ENCODE measurements at places on chromosomes 3 and 15. TPM values are rescaled to one million over a fixed set of nuclear protein-coding genes. Genes with fewer than 3 reads are reported as not detected.

Gene PAQR9
- polyA plus RNA-seq, result 9.8 TPM

Gene SAMD7
- polyA plus RNA-seq, result not detected

DNA sequence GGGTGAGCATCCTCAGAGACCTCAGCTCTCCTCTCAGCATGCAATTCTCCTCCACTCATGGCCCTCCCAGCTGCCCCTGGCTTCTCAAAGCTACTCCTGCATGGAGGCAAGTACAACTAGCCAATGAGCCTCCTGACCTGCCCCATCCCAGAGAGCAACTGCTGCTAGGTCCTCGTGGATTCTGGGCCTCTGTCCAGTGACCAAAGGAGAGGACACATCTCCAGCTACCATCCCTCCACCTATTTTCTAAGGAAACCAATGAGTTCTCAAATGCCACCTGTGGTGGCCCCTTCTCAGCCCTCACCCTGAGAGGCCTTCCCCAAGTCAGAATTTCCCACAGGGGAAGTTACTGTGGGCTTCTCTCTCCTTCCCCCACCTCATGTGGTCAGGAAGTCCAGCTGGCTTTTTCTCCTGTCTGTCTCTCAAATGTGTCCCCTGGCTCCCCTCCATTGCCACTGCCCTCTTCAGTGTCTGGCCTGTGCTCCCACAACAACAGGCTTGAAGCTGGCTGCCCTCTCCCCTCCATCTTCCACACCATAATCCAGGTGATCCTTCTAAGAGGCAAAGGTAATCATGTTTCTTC, 43.0 kb downstream of the LIPC start:
- no peak for DNase-seq
- no peaks in the 10 kb centered on the region for H3K36me3 ChIP-seq
- peaks cover 33% of the 10 kb centered on the region for H3K4me1 ChIP-seq
- no peak overlapping the region for H3K4me3 ChIP-seq
- peak overlapping the region; percentile 83 for H3K27ac ChIP-seq
- no peaks in the 10 kb centered on the region for H3K27me3 ChIP-seq

Gene PLD1
- 4.9 TPM for polyA plus RNA-seq

GRCh38 chr3:135232226-135232625, 437.2 kb downstream of the EPHB1 start:
- H3K36me3 ChIP-seq, result no peaks in the 10 kb centered on the region
- H3K27ac ChIP-seq, result no peak overlapping the region
- no peaks in the 10 kb centered on the region for H3K27me3 ChIP-seq
- H3K4me3 ChIP-seq, result no peak overlapping the region

DNA sequence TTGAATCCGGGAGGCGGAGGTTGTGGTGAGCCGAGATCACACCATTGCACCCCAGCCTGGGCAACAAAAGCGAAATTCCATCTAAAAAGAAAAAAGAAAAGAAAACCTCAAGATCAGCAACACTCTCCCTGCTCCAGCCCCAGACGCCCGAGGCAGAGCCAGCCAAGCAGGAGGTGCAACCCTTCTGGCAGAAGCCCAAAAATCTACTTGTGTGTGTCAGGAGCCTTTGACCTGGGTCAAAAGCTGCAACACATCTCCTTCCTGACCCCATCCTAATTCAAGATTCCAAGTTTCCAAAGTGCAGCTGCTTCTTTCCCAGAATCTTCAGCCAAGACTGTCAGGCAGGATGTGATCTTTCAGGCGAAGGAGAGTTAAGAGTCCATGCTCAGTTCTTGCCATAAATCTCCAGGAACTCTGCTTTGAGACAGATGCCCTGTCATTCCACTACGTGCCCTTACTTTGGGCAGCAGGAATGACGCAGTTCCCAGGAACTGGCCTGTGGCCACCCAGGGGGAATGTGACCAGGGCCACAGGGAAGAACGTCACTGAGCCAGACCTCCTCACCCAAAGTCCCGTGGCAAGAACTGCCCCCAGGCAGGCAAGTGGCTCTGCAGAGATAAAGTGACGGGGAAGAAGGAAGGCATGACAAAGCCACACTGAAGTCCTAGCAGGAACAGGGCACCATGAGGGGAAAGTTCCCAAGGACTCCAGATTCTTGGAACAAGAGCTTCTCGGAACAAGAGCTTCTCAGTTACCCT, 39.4 kb downstream of the SH3BP5 start:
- no peaks in the 10 kb centered on the region for H3K27me3 ChIP-seq
- H3K4me3 ChIP-seq, result no peak overlapping the region
- no peak for DNase-seq
- H3K36me3 ChIP-seq, result no peaks in the 10 kb centered on the region
- H3K4me1 ChIP-seq, result peaks cover 11% of the 10 kb centered on the region
- H3K27ac ChIP-seq, result peak overlapping the region; percentile 53

Gene DLL4
- 2.1 TPM for polyA plus RNA-seq

GRCh38 chr15:70374096-70374495, 276.4 kb upstream of the TLE3 start:
- H3K36me3 ChIP-seq, result no peaks in the 10 kb centered on the region
- H3K4me3 ChIP-seq, result no peak overlapping the region
- no peaks in the 10 kb centered on the region for H3K27me3 ChIP-seq
- H3K27ac ChIP-seq, result no peak overlapping the region
- peaks cover 16% of the 10 kb centered on the region for H3K4me1 ChIP-seq

Gene PTH1R
- 19.8 TPM for polyA plus RNA-seq

GRCh38 chr3:15439476-15439875, 12.1 kb downstream of the EAF1 start:
- H3K36me3 ChIP-seq, result peaks cover 61% of the 10 kb centered on the region
- no peaks in the 10 kb centered on the region for H3K27me3 ChIP-seq
- H3K27ac ChIP-seq, result no peak overlapping the region
- DNase-seq, result no peak
- H3K4me1 ChIP-seq, result no peaks in the 10 kb centered on the region

DNA sequence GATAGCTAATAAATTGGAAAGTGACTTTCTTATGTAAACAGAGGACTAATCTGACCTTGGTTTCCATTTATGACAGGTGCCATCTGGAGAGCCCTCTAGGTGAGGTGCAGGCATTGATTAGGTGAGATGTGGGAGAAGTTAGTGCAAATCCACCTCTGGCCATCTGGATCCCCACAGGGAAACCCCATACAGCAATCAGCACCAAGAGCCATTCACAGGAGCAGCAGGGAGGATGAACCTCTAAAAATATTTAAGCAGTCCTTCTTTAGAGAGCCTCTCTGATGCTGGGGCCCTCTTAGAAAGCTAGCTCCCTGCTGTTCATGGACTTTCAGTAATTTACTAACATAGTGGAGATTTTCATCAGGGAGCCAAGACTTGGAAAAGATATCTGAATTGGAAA, 69.3 kb downstream of the CLSTN2 start:
- H3K27me3 ChIP-seq, result no peaks in the 10 kb centered on the region
- H3K27ac ChIP-seq, result no peak overlapping the region
- DNase-seq, result no peak
- H3K4me3 ChIP-seq, result no peak overlapping the region
- H3K4me1 ChIP-seq, result peaks cover 4% of the 10 kb centered on the region
- no peaks in the 10 kb centered on the region for H3K36me3 ChIP-seq

Gene MESP1
- polyA plus RNA-seq, result 1.2 TPM

DNA sequence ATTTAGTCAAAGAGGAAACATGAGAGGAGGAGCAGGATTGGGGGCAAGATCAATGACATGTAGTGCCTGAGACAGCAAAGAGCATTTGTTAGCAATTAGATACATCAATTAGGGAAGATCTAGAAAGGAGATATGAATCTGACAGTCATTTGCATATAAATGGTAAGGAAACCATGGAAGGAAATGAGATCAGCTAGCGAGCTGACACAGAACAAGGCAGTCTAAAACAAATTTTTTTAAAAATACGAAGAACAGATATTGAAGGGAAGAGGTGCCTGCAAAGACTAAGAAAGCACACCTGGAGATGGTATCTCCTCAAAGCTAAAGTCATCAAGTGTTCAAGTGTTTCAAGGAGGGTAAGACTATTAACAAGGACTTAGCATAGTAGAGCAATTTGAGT, 4.6 kb downstream of the EPM2AIP1 start:
- H3K4me3 ChIP-seq, result no peak overlapping the region

Gene CADM2
- 0.65 TPM for polyA plus RNA-seq

DNA sequence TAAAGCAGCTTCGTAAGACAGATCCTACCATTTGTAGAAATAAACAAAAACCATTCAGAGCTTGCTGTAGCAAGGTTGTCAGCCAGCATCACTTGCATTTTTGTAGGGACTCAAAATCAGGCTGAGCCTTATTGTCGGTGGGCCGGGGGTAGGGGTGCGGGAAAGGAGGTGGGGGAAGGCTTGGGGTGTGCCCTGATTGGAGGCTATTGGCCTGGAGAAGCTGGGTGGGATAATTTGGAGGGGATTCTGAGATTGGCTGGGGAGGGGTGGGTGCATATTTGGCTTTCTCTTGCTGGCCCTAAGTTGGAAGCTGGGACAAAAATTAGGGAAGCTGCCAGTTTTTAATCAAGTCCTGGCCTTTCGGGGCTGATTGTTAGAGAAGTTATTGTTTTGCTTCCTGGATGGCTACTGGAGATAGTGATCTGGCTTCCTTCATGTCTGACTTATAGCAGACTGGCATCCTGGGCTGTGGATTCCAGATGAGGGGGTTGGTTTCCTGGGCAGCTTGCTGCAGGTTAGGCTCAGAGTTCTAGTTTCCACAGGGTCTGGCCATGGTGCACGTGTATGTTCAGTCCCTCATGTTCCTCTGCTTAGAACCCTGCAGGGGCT, 22.8 kb downstream of the STOML1 start:
- H3K36me3 ChIP-seq, result no peaks in the 10 kb centered on the region
- no peak overlapping the region for H3K27ac ChIP-seq
- no peak for DNase-seq
- no peak overlapping the region for H3K4me3 ChIP-seq
- H3K4me1 ChIP-seq, result peaks cover 7% of the 10 kb centered on the region
- no peaks in the 10 kb centered on the region for H3K27me3 ChIP-seq

- no peak for DNase-seq
- peak within 1 kb of the TSS; percentile 58 for H3K4me3 ChIP-seq
- H3K27ac ChIP-seq, result no peak within 1 kb of the TSS
- peaks cover 2% of the 10 kb centered on the region for H3K27me3 ChIP-seq
- peaks cover 4% of the 10 kb centered on the region for H3K4me1 ChIP-seq
Observed at GRCh38 chr15:80404057-80404760, at the start of gene ARNT2. TSS of gene ARNT2 (plus strand) at chr15:80404382. CDS start at chr15:80404516, 134 bp downstream.

DNA sequence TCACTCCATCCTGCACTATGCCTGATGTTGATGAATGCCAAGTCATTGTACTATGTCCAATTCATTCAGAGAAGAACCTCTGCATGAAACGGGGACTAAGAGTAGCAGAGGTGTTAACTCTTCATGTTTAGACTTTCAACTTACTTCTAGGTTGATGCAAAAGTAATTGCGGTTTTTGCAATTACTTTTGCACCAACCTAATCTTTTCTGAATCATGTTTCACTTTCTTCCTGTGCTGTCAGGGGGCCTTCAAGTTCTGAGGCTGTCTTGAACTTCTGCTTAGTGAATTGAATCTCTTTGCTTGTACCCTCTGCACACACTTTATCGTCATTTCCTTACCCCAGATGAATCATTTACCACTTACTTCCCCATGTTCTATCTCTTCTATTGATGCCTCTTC, 636.2 kb downstream of the NAALADL2 start:
- no peak overlapping the region for H3K4me3 ChIP-seq
- DNase-seq, result no peak
- H3K4me1 ChIP-seq, result no peaks in the 10 kb centered on the region
- H3K36me3 ChIP-seq, result no peaks in the 10 kb centered on the region
- H3K27ac ChIP-seq, result no peak overlapping the region

Gene GTPBP8
- polyA plus RNA-seq, result 8.4 TPM

Gene GUCA1C
- not detected for polyA plus RNA-seq

DNA sequence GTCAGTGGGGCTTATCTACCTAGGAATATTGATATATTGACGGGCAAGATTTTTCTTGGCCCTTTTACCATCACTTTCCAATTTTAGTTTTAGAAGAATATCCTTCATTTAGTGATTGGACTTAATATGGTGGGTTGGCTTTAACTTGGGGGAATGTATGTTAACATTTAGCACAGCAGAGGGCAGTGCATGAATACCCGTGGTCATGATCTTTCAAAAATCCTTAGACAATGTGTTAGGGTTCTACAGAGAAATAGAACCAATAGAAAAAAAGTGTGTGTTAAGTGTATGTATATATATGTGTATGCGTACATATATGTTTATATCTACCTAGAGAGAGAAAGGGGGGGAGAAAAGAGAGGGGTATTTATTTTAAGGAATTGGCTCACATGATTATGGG, 36.9 kb downstream of the GPR171 start:
- no peak overlapping the region for H3K4me3 ChIP-seq
- H3K4me1 ChIP-seq, result no peaks in the 10 kb centered on the region
- no peak for DNase-seq
- H3K27me3 ChIP-seq, result no peaks in the 10 kb centered on the region

Gene RASA2
- 1.6 TPM for polyA plus RNA-seq

- H3K27me3 ChIP-seq, result no peaks in the 10 kb centered on the region
- no peak overlapping the region for H3K27ac ChIP-seq
- no peak for DNase-seq
- no peaks in the 10 kb centered on the region for H3K36me3 ChIP-seq
- H3K4me1 ChIP-seq, result no peaks in the 10 kb centered on the region
Observed at GRCh38 chr3:183122257-183122932, 23.1 kb upstream of the MCCC1 start.

Gene ISL2
- polyA plus RNA-seq, result 0.03 TPM

GRCh38 chr15:36653851-36654250, 74.4 kb downstream of the CDIN1 start:
- no peaks in the 10 kb centered on the region for H3K36me3 ChIP-seq
- no peak overlapping the region for H3K4me3 ChIP-seq
- H3K4me1 ChIP-seq, result no peaks in the 10 kb centered on the region
- DNase-seq, result no peak
- H3K27ac ChIP-seq, result no peak overlapping the region

GRCh38 chr3:186883686-186884058, 41.2 kb downstream of the ADIPOQ start:
- no peaks in the 10 kb centered on the region for H3K36me3 ChIP-seq
- no peak overlapping the region for H3K27ac ChIP-seq
- no peaks in the 10 kb centered on the region for H3K4me1 ChIP-seq
- H3K27me3 ChIP-seq, result no peaks in the 10 kb centered on the region
- no peak overlapping the region for H3K4me3 ChIP-seq
- no peak for DNase-seq

Gene IL16
- polyA plus RNA-seq, result 4.1 TPM

- H3K36me3 ChIP-seq, result no peaks in the 10 kb centered on the region
- no peak overlapping the region for H3K4me3 ChIP-seq
- no peak for DNase-seq
- H3K4me1 ChIP-seq, result no peaks in the 10 kb centered on the region
- no peaks in the 10 kb centered on the region for H3K27me3 ChIP-seq
Observed at GRCh38 chr3:122190525-122190924, 7.1 kb downstream of the CASR start.

GRCh38 chr15:32108661-32109060, 78.3 kb downstream of the CHRNA7 start:
- H3K27me3 ChIP-seq, result no peaks in the 10 kb centered on the region
- no peak for DNase-seq
- H3K36me3 ChIP-seq, result no peaks in the 10 kb centered on the region
- H3K4me1 ChIP-seq, result no peaks in the 10 kb centered on the region
- no peak overlapping the region for H3K27ac ChIP-seq
- no peak overlapping the region for H3K4me3 ChIP-seq

Gene HEXA
- polyA plus RNA-seq, result 69.0 TPM

Gene SLITRK3
- polyA plus RNA-seq, result 2.8 TPM

Gene LYZL4
- not detected for polyA plus RNA-seq
